SK-N-SH (cell line): ENCODE measurements at places on chromosomes 11 and 22. TPM values are rescaled to one million over a fixed set of nuclear protein-coding genes. Genes with fewer than 3 reads are reported as not detected.

- H3K36me3 ChIP-seq = peaks cover 4% of the 10 kb centered on the region
- H3K4me3 ChIP-seq = no peak overlapping the region
- H3K4me1 ChIP-seq = peaks cover 11% of the 10 kb centered on the region; the same call in 1 of the 2 replicates
- peak; percentile 47 for DNase-seq
- no peak overlapping the region for H3K27ac ChIP-seq
- H3K27me3 ChIP-seq = no peaks in the 10 kb centered on the region
Measured at GRCh38 chr22:25134028-25134427, 65.6 kb upstream of the CRYBB3 start.

DNA sequence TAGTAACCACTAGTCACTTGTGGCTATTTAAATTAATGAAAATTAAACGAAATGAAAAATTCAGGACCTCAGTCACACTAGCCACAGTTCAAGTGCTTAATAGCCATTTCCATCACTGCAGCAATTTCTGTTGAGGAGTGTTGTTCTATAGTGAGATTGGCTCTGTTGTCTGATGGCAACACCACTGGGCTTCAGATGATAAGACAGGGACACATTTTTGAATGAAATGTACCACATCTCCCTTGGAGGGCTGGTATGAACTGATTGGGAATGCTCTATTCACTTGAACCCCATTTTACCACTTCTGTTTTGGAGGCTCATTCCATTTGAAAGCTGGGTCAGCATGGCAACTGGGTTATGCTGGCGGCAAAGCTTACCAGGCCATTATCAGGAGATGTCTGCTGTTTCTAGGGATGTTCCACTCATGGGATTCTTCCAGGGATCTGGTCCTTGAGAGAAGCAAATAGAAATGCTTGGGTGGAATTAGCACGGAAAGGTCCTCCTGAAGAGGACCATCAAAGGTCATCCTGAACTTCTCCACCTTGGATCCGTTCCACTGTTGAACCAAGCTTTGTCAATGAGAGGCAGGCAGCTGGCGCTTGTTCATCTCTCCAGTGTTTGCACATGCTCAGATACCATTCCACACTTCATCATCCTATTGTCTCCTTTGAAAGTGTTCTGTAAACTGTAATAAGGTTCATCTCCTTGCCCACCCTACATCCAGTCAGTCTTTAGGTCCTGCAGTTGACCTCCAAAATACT is 7.6 kb downstream of the AMOTL1 start:
- peaks cover 31% of the 10 kb centered on the region for H3K4me1 ChIP-seq
- H3K27me3 ChIP-seq = no peaks in the 10 kb centered on the region
- DNase-seq = no peak

DNA sequence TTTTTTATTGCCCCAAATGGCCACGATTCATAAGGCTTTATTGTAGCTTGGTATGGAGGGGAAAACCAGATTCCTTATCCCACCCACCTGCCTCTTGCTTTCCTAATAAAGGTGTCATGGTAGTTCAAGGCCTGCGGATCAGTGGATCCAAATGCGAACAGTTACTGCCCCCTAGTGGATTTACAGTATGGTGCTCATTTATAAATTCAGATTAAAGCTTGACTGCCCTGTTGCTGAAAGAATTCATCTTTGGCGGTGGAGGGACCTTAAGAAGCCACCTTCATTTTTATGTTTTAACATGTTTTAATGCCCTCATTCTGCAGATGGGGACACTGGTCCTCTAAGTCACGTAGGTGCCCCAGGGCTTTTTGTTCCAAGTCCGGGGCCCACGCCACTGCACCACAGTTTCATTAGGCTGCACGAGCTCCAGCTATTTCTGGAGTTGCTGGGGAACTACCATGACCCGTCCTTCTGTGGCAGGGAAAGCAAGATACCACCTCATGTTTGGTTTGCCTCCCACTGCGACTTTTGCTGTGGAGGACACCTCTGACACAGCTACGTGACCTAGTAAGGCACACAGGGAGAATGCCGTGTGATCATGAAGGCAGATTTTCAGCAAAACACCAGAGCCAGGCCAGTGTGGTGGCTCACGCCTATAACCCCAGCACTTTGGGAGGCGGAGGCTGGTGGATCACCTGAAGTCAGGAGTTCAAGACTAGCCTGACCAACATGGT is 15.6 kb upstream of the INCENP start:
- H3K27me3 ChIP-seq = no peaks in the 10 kb centered on the region
- H3K27ac ChIP-seq = no peak overlapping the region
- no peaks in the 10 kb centered on the region for H3K36me3 ChIP-seq
- 0 out of 2 replicates have a peak, but pooled peaks cover 3% of the 10 kb centered on the region for H3K4me1 ChIP-seq
- H3K4me3 ChIP-seq = no peak overlapping the region
- peak; percentile 69 for DNase-seq

DNA sequence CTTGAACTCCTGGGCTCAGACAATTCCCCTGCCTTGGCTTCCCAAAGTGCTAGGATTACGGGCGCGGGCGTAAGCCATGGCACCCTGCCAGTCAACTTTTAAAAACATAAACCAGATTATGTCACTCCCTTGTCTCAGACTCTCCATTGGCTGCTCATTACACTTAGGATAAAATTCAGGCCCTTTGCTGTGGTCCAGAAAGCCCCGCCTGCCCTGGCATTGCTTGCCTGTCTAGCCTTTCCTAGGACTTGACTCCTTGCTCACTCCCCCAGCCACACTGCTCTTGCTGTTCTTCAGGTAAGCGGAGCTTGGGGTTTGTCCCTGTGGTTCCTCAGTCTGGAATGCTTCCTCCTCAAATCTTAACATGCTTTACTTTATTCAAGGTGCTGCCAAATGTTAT is 30.5 kb downstream of the DIXDC1 start:
- H3K4me3 ChIP-seq = no peak overlapping the region
- H3K27me3 ChIP-seq = no peaks in the 10 kb centered on the region
- H3K27ac ChIP-seq = no peak overlapping the region
- H3K4me1 ChIP-seq = no peaks in the 10 kb centered on the region
- no peak for DNase-seq
- peaks cover 16% of the 10 kb centered on the region for H3K36me3 ChIP-seq

DNA sequence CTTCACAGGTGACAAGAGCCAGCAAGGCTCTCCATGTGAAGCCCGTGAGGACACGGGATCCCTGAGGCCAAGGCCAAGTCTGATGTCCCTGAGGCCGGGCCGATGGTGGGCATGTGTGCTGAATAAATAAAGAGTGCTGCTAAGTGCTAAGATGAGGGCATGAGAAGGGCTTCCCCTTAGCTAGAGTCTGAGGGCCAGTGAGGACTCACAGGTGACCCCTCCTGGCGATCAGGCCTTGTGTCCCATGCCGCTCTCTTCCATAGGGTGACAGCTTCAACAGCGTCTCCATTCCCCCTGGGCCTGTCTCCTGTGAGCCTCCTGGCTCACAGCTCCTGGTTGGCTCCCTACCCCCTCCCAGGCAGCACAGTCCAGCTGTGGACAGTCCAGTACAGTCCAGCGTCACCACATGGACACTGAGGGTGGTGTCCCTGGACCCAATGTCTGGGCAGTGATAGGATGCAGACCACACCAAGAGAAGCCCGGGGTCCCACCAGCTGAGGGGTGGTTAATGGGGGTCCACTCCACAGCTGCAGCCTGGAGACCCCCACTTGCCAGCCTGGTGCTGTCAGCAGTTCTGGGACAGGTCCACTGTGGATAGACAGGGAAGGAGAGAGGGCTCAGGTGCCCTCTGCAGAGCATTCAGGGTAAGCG is 1033.2 kb downstream of the TBC1D22A start:
- H3K4me3 ChIP-seq = no peak overlapping the region
- DNase-seq = no peak
- H3K36me3 ChIP-seq = no peaks in the 10 kb centered on the region
- H3K4me1 ChIP-seq = no peaks in the 10 kb centered on the region
- no peaks in the 10 kb centered on the region for H3K27me3 ChIP-seq

- no peaks in the 10 kb centered on the region for H3K4me1 ChIP-seq
- H3K27me3 ChIP-seq = no peaks in the 10 kb centered on the region
- no peak overlapping the region for H3K4me3 ChIP-seq
- DNase-seq = no peak
Measured at GRCh38 chr11:90737444-90738050, 514.7 kb upstream of the CHORDC1 start.

DNA sequence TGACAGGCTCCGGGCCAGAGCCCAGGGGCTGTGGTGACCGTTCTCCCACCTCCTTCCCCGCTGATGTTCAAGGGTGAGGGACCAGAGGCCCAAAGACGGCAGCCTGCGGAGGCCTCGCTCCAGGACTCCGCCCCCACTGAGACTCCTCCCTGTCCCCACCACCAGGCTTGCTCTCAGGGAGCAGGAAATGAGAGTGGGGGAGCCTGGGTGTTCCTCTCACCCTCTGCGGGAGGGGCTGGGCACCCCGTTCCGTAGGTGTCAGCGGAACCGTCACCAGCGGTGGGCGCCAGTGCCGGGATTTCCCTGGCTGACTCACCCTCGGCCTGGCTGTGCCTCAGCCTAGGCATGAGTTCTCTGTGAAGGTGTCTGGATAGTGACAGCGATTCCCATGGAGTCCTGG is 15.7 kb downstream of the DAGLA start:
- no peaks in the 10 kb centered on the region for H3K36me3 ChIP-seq
- H3K4me3 ChIP-seq = no peak overlapping the region
- H3K27me3 ChIP-seq = no peaks in the 10 kb centered on the region
- peaks cover 20% of the 10 kb centered on the region for H3K4me1 ChIP-seq

DNA sequence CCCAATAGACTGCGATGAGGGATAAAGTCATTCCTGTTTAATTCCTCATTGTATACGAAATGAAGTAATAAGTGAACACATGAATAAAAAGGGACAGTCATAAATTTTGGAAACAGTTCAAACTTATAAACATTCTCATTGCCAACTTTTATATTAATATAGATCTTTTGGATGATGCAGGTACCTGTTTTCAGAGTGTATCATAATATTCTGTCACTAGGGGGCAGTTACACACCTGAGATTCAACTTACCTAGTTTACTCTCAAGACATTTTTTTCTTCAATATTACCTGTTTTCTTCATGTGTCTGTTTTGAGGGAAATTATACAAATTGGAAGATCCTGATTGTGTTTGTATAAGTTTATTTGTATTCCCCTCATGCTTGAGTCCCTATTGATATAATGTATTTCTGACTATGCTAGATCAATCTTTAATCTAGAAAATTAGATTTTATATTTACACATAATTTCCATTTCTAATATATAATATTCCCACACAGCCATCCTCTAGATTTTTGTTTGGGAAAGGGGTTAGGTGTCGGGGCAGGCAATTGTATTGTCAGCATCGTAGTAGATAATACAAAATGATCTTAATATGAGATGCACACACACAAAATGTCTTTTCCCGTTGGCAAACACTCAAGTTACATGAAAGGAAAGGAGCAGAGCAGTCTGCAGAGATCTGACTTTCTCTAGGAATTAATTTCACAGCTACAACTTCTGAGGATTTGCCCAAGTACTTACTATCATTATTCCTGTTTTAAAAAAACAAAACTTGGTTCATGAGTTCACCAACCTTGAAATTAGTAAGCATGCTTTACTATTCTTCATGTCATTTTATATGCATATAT is 18.4 kb downstream of the FDX1 start:
- H3K4me1 ChIP-seq = no peaks in the 10 kb centered on the region
- no peaks in the 10 kb centered on the region for H3K27me3 ChIP-seq
- no peak for DNase-seq
- no peak overlapping the region for H3K4me3 ChIP-seq
- no peaks in the 10 kb centered on the region; the same call in 1 of the 2 replicates for H3K36me3 ChIP-seq

DNA sequence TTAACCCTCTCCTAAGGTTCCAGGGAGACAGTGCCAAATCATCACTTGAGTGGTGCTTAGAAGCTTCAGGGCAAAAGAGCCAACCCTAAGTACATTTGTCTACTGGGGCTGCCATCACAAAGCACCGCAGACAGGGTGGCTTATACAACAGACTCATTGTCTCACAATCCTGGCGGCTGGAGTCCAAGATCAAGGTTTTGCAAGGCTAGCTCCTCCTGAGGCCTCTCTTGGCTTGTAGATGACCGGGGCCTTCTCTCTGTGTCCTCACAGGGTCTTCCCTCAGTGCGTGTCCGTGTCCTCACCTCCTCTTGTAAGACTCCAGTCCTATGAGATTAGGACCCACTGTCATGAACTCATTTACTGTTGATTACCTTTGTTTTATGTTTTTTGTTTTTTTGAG is 34.1 kb upstream of the CD81 start:
- H3K4me3 ChIP-seq = no peak overlapping the region
- H3K27ac ChIP-seq = no peak overlapping the region
- no peaks in the 10 kb centered on the region for H3K27me3 ChIP-seq
- H3K4me1 ChIP-seq = no peaks in the 10 kb centered on the region
- no peaks in the 10 kb centered on the region for H3K36me3 ChIP-seq

- no peak overlapping the region for H3K27ac ChIP-seq
- DNase-seq = no peak
- H3K27me3 ChIP-seq = peaks cover 45% of the 10 kb centered on the region
- H3K4me3 ChIP-seq = no peak overlapping the region
- H3K4me1 ChIP-seq = peaks cover 7% of the 10 kb centered on the region; the same call in 1 of the 2 replicates
- no peaks in the 10 kb centered on the region for H3K36me3 ChIP-seq
Measured at GRCh38 chr11:45288339-45288738, 2.2 kb upstream of the SYT13 start.

- H3K36me3 ChIP-seq = no peaks in the 10 kb centered on the region
- H3K27me3 ChIP-seq = no peaks in the 10 kb centered on the region
- no peaks in the 10 kb centered on the region for H3K4me1 ChIP-seq
- H3K4me3 ChIP-seq = no peak overlapping the region
- H3K27ac ChIP-seq = no peak overlapping the region
- DNase-seq = no peak
Measured at GRCh38 chr11:70944636-70945035, 307.7 kb downstream of the SHANK2 start.

- H3K27me3 ChIP-seq = no peaks in the 10 kb centered on the region
- H3K4me3 ChIP-seq = no peak overlapping the region
Measured at GRCh38 chr22:41242396-41243117, 1.8 kb upstream of the CHADL start.

GRCh38 chr11:111607751-111608150 is 5.5 kb downstream of the SIK2 start:
- peaks cover 7% of the 10 kb centered on the region for H3K4me1 ChIP-seq
- H3K27me3 ChIP-seq = no peaks in the 10 kb centered on the region
- peaks cover 4% of the 10 kb centered on the region for H3K36me3 ChIP-seq
- no peak overlapping the region for H3K27ac ChIP-seq

Gene JHY
- 2.9 TPM in 2 replicates for polyA plus RNA-seq

Gene CARS1
- 52.1 and 65.2 TPM in 2 replicates for polyA plus RNA-seq

Gene DEFB131B
- polyA plus RNA-seq = not detected in 2 replicates

Gene MISFA
- polyA plus RNA-seq = 2.3 and 2.4 TPM in 2 replicates

Gene ARHGEF17
- 45.9 and 48.4 TPM in 2 replicates for polyA plus RNA-seq

Gene PGR
- not detected in 2 replicates for polyA plus RNA-seq

Gene C1QTNF4
- 0.06 and 0.08 TPM in 2 replicates for polyA plus RNA-seq

Gene GLYATL2
- polyA plus RNA-seq = 0.31 and 0.34 TPM in 2 replicates

Gene MCAM
- 22.8 and 28.4 TPM in 2 replicates for polyA plus RNA-seq

Gene WBP2NL
- polyA plus RNA-seq = 0.07 and 0.19 TPM in 2 replicates

Gene ZNF214
- polyA plus RNA-seq = 1.4 and 2.5 TPM in 2 replicates
